ENCODE measurements at places on chromosomes 16 and 17.

GRCh38 chr17:81898029-81898866 is 3.8 kb upstream of the NPB start:
- peak; percentile 81 for DNase-seq

DNA sequence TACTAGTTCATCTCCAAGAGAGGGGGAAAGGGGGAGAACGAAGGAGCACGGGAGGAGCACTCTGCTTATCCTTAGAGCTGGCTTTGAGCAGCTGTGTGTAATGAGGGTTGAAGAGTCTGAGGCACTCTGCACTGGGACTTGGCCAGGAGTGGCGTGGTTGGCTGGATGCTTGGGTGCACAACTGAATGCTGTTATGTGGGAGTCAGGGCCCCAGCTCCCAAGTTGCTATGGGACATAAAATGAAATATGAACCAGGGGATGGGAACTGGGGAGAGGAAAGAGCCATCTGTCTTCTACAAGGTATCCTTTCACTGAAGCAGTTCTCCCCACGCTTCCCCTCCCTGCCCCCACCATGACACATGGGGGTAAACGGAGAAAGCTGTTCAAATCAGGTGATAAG is 105.9 kb upstream of the ANKFN1 start:
- no peak for DNase-seq

GRCh38 chr17:36851250-36851649 is 86.0 kb upstream of the LHX1 start:
- peak; percentile 20 for DNase-seq

DNA sequence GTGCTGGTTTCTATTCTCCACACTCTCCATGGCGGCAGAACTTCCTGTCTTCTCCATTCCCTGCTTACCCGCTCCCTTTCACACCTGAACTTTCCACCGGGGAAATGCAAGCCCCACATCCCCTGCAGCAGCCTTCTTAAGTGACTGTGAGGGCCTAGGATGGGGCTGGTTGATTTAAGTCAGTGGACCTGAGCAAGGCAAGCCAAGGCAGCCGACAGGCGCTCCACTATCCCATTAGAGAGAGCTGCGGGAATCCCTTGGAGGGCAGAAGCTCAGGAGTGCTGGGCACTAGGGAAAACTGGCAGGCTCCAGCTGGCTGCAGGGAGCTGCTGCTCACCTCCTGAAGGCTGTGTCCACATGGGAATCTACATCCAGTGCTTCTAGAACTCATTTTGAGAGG is 36.1 kb upstream of the SLC25A19 start:
- no peak for DNase-seq

DNA sequence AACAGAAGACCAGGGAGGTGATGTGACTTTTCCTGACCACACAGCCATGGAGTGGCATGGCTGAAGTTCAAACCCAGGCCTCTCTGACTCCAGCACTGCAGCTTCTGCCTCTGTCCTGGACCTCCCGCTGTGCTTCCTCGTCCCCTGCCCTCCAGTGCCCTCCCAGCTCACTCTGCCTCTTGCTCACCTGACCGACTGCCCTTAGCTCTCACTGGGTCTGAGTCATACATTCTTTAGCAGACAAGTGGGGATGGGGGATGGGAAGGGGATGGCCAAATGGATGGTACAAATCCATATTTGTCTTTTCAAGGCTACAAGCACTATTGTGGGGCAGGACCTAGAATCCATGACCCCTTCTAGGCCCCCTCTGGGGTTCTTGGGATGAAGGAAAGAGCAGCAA is 33.0 kb downstream of the PITPNM3 start:
- peak; percentile 33 for DNase-seq

- DNase-seq, result no peak
Observed at GRCh38 chr16:21608639-21609328, 9.4 kb downstream of the METTL9 start.

Data from fibroblast of upper back skin (primary cell).